Heart left ventricle (tissue), 16 donors: ENCODE measurements at places on chromosomes 4 and X. TPM values are rescaled to one million over a fixed set of nuclear protein-coding genes. Genes with fewer than 3 reads are reported as not detected.

Gene LONRF3
- total RNA-seq: 1.5 TPM

Gene CCDC160
- total RNA-seq: not detected

Gene TREX2
- 0.22 TPM for total RNA-seq

Gene YY2
- total RNA-seq: 0.63 TPM

- no peak for DNase-seq
Observed at GRCh38 chr4:8201321-8201781, 2.3 kb downstream of the SH3TC1 start.

GRCh38 chr4:526189-526909 is 27.3 kb downstream of the PIGG start:
- no peak for DNase-seq

GRCh38 chrX:30812326-30812725 is 76.7 kb downstream of the TAB3 start:
- DNase-seq: no peak
